Stimulated activated CD4-positive, alpha-beta T cell treated with anti-CD3 and anti-CD28 coated beads, TNF-alpha, amount 100 ng/mL, for 24 hours (primary cell): ENCODE measurements at places on chromosomes 6 and 20.

- peak; percentile 40 for DNase-seq
These were observed 627.9 kb downstream of the PRKN start for GRCh38 chr6:162099685-162100084.

- no peak for DNase-seq
These were observed 42.1 kb downstream of the LYRM2 start for GRCh38 chr6:89596484-89596883.

- no peak for DNase-seq
These were observed 100.2 kb downstream of the UST start for GRCh38 chr6:148846778-148847761.

DNA sequence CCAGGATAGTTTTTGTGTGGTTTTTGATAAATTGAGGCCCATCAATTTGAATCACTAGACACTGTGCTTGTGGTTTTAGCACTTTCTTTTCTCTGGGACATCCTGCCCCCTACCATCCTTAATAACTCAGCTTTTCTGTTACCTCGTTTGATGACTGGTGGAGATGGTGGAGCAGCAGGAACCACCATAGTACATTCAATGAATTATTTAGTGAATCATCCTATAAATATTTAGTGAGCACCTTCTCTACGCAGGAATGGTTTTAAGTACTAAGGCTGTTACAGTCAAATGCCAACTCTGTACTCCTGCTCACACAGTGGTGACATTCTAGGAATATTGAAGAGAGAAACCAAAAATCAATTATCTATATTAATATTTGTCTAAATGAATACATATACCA, 585.2 kb downstream of the HAO1 start:
- no peak for DNase-seq

DNA sequence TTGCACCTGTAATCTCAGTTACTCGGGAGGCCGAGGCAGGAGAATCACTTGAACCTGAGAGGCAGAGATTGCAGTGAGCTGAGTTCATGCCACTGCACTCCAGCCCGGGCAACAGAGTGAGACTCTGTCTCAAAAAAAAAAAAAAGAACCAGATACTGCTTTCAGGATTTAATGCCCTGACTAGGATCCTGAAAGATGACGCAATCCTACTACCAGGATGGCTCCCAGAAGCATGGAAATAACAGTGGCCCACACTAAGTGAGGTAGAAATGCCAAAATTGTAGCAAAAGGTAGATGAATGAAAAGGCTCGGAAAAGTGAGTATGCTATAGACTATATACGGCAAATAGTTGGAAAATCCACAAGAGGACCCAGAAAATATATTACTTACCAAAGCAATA, 23.8 kb upstream of the KHDC1 start:
- DNase-seq, result no peak

DNA sequence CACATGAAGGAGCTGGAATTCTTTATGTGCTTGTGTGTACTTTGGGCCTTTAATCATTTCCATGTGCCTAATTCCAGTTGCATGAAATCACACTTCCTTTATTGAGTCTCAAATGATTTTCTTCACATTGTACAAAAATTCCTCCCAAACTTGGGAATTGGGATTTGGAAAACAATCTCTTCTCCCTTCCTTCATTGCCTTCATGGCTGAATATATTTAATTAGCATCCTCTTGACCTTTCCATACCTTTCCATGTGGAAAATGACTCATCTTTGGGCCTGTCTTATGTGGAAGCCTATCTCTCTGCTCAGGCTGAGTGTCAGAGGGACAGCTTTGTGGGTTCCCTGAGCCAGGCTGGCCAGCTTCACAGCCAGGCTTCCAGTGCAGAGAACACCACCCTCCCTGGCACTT, 33.0 kb upstream of the CDH4 start:
- no peak for DNase-seq

DNA sequence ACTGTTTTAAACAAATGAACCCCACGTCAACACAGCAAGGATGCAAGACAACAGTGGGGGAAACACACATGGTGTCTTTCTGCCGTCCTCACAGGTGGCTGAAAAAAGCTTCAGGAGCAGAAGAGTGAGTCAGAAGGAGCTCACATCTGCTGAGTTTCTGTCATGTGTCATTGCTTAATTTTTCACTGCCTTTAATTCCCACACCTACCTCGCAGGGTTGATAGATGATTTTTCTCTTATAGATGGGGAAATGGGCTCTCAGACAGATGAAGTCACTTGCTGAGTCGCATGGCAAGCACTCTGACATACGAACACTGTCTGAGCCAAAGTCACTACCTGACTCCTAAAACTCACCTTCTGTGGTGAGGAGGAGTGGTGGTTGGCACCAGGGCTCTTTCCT, 28.3 kb upstream of the CARMIL1 start:
- no peak for DNase-seq

DNA sequence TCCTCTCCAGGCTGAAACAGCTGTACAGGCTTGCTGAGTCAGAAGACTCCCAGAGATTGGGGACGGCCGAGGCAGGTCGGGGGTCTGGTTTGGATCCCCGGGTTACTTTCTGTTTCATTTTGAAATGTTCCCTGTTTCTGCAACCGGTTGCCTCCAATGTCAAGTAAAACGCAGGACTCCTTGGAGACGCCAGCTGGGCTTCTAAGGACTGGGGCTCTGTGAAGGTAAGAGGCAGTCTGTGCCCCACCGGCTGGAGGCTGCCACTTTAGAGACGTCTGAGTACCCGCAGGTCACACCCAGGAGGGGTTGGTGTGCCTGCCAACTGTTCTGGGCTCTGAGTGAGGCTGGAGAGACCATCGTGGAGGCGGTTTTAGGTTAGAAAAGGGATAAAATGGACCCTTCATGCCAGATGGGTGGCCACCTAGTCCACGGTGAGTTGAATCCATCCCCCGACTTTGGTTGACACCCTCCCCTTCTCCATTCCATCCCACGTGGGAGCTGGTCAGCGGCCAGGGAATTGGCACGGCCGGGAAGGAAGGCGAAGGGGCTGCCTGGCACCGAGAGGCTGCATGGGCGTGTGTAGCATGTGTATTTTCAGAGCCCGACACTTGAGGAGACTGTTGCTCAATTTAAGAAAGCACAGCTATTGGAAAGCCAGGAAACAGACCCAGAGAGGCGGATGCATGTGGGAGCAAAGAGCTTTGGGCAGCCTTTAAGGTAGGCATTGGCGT, 240.9 kb downstream of the PHACTR1 start:
- no peak for DNase-seq

GRCh38 chr20:10115021-10115420, 80.2 kb downstream of the ANKEF1 start:
- DNase-seq, result no peak

GRCh38 chr6:31767096-31767645, 4.7 kb downstream of the SAPCD1 start:
- DNase-seq, result no peak

DNA sequence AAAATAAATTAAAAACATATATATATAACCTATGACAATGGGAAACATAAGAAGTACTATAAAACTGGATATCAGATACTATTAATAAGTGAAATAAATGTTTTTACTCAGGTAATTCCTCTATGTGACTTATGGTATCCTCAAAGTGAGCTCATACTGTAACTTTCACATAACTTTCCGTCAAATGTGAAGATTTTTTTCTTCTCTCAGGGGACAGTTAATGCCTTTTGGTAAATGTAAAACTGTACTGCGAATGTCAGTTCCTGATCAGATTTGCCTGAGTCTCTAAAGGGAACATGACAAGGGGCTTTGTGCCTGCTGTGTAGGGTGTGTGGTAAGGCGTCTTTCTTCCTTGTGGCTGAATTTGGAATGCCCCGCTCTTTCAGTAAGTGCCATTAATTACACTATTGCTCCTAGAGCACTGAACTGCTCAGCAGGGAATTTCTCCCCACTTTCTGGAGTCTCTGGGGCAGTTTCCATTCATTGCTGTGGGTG, 271.8 kb downstream of the PRL start:
- no peak for DNase-seq

GRCh38 chr20:59273739-59274357, 26.6 kb upstream of the EDN3 start:
- DNase-seq, result no peak

GRCh38 chr20:57480444-57481160, 44.3 kb downstream of the CTCFL start:
- DNase-seq, result no peak

GRCh38 chr6:16322666-16323312, 84.4 kb downstream of the GMPR start:
- peak; percentile 69 for DNase-seq

GRCh38 chr6:149472241-149472640, 12.6 kb downstream of the ZC3H12D start:
- no peak for DNase-seq

- no peak for DNase-seq
These were observed 125.4 kb downstream of the OPRM1 start for GRCh38 chr6:154164397-154164796.

GRCh38 chr6:13872681-13873080, 52.1 kb upstream of the RNF182 start:
- no peak for DNase-seq

DNA sequence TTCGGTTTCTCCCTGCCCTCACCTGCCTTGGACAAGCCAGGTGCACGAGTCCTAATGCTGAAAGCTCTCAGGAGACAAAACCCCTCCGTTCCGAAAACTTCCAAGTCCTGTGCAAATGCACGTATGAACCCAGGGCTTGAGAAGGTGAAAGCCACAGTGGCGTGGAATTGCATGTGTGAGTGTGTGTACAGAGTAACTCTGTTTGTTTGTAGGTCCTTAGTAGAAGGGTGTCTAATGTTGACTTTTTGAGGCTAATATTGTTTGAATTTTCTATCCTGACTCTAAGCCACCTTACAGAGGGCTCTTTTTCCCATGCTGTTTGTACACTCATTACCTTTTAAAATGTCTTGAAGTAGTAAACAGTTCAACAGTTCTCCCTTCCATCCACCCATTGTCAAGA, 129.1 kb downstream of the FOXA2 start:
- DNase-seq, result no peak

DNA sequence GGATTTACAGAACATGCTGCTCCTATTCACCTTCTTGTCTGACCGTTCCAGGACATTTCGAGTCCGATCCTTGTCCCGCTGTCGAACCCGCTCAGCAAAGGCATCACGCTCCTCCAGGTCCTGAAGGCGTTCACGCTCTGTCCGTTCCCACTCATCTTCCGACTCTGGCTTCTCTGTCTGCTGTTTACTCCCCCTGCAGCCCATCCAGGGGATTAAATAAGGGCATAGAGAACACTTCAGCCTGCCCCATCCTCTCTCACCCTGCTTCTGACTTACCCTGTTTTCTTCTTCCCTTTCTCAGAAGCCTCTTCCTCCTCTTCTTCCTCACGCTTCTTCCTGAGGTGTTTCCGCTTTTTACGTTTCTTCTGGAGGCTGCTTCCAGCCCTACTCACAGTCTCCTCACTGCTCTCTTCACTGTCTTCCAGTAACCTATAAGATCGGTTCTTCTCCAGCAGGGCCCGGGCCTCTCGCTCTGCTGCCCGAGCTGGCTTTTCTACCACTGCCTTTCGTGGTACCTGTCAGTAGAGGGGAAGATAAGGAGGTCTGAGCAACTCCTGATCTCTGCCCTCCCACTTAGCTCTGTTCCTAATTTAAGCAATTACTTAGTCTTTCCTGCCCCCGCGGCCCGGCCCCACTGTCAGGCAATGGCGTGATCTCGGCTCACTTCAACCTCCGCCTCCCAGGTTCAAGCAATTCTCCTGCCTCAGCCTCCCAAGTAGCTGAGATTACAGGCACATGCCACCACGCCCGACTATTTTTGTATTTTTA, 1.9 kb downstream of the DHX16 start:
- no peak for DNase-seq

GRCh38 chr6:35310265-35310831, 12.7 kb downstream of the DEF6 start:
- no peak for DNase-seq

DNA sequence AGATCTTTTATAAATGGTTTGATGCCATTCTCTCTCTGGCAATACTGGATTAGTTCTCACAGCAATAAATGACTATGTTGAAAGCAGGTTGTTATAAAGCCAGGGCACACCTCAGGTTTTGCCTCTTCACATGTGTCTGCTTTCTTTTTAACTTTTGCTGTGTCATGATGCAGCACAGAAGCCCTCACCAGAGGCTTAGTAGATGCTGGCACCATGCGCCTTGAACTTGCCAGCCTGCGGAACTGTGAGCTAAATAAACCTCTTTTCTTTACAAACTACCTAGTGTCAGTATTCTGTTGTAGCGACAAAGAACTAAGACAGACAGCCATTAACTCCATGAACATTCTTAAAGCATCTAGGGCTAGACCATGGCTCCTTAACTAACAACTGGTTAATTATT, 15.3 kb upstream of the GPR63 start:
- DNase-seq, result no peak
